ENCODE measurements at places on chromosomes 2 and 18. TPM values are rescaled to one million over a fixed set of nuclear protein-coding genes. Genes with fewer than 3 reads are reported as not detected.

The FOXI3 gene
- not detected for polyA plus RNA-seq

The C2orf42 gene
- 9.8 TPM for polyA plus RNA-seq

The METAP1D gene
- 9.0 TPM for polyA plus RNA-seq

The GPN1 gene
- polyA plus RNA-seq: 32.6 TPM

The ELOA2 gene
- polyA plus RNA-seq: not detected

The STK17B gene
- polyA plus RNA-seq: 5.0 TPM

DNA sequence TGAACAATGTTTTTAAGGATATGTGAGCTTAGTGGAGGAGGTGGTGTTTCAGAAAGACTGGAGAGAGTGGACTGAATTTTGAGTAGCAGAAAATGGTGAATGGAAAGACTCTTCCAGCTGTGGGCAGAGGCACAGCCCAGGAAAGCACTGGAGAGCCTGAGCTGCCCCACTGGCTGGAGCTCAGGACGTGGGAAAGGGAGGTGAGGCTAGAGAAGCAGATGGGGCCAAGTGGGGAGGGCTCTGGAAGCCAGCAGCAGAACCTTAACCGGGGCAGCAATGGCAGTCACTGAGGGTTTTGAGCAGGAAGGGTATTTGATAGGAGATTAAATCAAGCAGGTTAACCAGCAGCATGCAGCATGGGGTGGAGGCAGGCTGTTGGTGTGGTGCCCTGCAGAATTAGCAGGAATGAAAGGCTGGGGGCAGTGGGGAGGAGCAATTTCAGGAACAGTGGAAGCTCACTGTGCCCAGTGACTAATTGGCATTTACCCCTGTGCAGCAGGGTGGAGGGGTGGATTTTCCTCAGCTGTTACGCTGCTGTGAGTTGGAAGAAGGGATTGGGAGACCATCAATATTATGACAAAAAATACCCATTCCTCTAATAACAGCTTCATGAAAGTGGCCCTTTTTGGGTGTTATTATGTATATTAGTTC is 136.2 kb downstream of the CERS6 start:
- no peaks in the 10 kb centered on the region for H3K27me3 ChIP-seq
- no peak overlapping the region for H3K4me3 ChIP-seq
- no peak for DNase-seq
- no peak overlapping the region for H3K27ac ChIP-seq

DNA sequence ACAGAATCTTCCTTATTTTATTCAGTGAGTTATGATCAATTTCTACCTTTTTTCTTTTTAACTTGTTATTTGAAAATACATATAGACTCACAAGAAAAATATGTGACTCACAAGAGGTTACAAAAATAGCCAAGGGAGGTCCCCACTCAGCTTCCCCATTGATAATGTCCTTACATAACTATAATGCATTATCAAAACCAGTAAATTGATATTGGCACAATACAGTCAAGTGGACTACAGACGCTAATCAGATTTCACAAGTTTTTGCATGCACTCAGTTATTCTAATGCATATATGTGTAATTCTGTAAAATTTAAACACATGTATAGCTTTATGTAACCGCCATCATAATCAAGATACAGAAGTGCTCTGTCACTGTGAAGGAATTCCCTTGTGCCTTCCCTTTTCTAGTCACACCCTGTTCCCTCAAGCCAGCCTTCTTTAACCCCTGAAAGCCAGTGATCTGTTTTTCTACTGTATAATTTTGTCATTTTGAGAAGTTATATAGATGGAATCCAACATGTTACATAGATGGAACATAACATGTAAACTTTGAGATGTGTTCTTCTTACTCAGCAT is 118.4 kb downstream of the ALMS1 start:
- no peaks in the 10 kb centered on the region for H3K27me3 ChIP-seq
- H3K4me3 ChIP-seq: no peak overlapping the region
- no peak for DNase-seq
- H3K36me3 ChIP-seq: no peaks in the 10 kb centered on the region

GRCh38 chr2:5749347-5749746 is 57.2 kb downstream of the SOX11 start:
- H3K4me1 ChIP-seq: peaks cover 2% of the 10 kb centered on the region
- H3K27me3 ChIP-seq: no peaks in the 10 kb centered on the region
- no peak overlapping the region for H3K27ac ChIP-seq
- no peaks in the 10 kb centered on the region for H3K36me3 ChIP-seq
- peak; percentile 59 for DNase-seq
- no peak overlapping the region for H3K4me3 ChIP-seq

GRCh38 chr2:30765876-30766470 is 41.3 kb downstream of the CAPN13 start:
- peaks cover 11% of the 10 kb centered on the region for H3K27me3 ChIP-seq
- H3K27ac ChIP-seq: no peak overlapping the region
- H3K4me1 ChIP-seq: peaks cover 7% of the 10 kb centered on the region
- no peak overlapping the region for H3K4me3 ChIP-seq
- no peak for DNase-seq
- no peaks in the 10 kb centered on the region for H3K36me3 ChIP-seq

GRCh38 chr2:192416060-192416459 is 221.3 kb upstream of the TMEFF2 start:
- H3K27ac ChIP-seq: no peak overlapping the region
- peak; percentile 59 for DNase-seq
- no peaks in the 10 kb centered on the region for H3K36me3 ChIP-seq
- H3K4me1 ChIP-seq: no peaks in the 10 kb centered on the region
- no peak overlapping the region for H3K4me3 ChIP-seq
- H3K27me3 ChIP-seq: no peaks in the 10 kb centered on the region

- H3K27ac ChIP-seq: no peak overlapping the region
- peaks cover 10% of the 10 kb centered on the region for H3K4me1 ChIP-seq
- H3K27me3 ChIP-seq: no peaks in the 10 kb centered on the region
- no peak overlapping the region for H3K4me3 ChIP-seq
- H3K36me3 ChIP-seq: no peaks in the 10 kb centered on the region
Observed at GRCh38 chr2:172434821-172435605, 7.6 kb downstream of the ITGA6 start.

DNA sequence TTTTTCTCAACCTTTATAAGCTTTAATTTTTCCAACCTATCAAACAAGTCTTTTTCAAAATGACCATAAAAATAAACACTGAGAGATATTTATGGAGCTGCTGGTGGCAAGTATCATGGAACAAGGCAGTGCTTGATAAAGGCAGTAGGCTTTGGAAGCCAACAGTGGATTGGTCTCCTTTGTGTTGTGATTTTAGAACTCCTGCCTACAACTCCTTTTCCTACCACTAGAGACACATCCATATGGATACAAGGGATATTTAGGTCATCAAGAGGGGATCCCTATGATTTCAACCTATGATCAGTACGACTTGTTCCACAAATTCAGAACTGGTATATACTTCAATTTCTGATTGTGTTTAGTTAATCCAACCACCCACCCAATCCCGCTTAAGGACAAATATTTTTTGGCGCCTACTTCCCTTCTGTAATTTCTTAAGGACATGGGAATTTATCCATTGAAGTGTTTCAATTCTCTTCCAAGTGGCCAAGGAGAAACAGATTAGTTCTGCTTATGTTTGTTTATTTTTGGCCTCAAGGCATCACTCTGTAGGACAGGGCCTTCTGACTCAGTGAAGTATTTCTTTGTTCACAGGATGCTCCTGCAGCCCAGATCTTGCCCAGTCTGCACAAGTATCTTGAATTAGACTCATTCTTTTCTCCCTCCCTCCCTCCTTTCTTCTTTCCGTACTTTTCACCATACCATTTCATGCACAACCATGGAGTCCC is 2119.6 kb upstream of the PIK3C3 start:
- no peak overlapping the region for H3K27ac ChIP-seq
- no peaks in the 10 kb centered on the region for H3K27me3 ChIP-seq

DNA sequence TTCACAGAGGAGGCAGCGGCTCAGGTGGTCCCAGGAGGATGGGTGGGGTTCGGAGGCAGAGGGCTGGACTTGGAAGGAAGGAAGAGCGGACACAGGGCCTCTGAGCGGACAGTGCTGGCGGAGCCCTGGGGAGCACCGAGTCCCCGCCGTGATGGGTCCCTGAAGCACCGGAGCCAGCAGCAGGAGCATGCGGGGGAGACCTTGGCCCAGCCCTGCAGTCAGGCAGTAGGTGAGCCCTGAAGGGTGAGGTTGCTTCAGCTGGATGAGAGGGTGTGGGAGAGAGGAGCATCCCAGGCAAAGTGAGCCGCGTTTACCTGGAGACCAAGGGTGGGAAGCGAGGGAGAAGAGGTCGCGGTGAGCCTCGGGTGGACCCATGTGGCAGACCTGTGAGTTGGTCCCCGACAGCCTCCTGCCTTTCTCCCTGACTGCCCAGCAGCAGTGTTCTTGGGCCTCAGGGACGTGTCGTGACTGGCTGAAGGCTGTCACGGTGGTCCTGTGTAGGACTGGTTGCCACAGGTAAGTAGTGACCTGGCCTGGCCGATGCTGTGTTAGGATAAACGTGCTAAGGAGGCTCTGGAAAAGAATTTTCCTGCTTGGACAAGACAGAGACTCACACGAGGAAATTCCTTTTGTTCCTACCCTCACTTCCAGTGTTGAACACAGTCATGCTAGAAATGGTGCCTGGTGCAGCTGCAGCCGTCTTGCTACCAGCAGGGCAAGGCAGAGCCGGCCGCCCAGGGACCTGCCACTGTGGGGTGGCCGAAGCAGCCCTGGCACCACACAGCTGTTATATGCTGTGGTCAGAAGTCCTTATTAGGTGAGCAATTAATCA is 73.0 kb downstream of the RRM2 start:
- no peak for DNase-seq
- no peak overlapping the region for H3K4me3 ChIP-seq
- H3K27me3 ChIP-seq: no peaks in the 10 kb centered on the region

DNA sequence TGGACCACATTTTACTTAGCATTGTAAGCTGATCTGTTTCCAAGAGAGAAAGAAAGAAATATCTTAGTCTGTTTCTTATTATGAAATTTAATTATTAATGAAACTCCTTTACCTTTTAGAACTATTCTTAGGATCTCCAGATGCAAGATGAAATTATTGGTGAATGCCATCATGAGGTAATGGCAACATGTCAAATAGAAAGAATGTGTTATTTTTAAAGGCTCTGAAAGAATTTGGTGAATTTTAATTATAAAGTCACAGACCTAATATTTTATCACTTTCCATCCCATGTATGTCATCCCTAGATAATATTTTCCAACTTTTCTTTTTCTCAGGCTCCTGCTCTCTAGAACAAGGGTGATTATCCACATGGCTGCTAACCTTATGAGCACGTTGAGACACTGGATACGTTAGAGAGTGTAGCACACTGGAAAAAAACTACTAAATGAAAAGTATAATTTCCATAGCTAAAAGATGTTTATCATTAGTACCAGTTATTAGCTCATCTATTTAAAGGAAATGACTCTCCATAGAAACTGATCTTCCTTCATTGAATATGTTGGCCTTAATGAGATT is 95.2 kb upstream of the SCG2 start:
- no peak for DNase-seq
- H3K4me1 ChIP-seq: no peaks in the 10 kb centered on the region
- no peaks in the 10 kb centered on the region for H3K27me3 ChIP-seq
- no peak overlapping the region for H3K27ac ChIP-seq
- H3K4me3 ChIP-seq: no peak overlapping the region

GRCh38 chr2:118321432-118322105 is 233.3 kb downstream of the INSIG2 start:
- no peak overlapping the region for H3K27ac ChIP-seq
- H3K36me3 ChIP-seq: no peaks in the 10 kb centered on the region
- no peak for DNase-seq
- no peak overlapping the region for H3K4me3 ChIP-seq
- peaks cover 15% of the 10 kb centered on the region for H3K4me1 ChIP-seq

DNA sequence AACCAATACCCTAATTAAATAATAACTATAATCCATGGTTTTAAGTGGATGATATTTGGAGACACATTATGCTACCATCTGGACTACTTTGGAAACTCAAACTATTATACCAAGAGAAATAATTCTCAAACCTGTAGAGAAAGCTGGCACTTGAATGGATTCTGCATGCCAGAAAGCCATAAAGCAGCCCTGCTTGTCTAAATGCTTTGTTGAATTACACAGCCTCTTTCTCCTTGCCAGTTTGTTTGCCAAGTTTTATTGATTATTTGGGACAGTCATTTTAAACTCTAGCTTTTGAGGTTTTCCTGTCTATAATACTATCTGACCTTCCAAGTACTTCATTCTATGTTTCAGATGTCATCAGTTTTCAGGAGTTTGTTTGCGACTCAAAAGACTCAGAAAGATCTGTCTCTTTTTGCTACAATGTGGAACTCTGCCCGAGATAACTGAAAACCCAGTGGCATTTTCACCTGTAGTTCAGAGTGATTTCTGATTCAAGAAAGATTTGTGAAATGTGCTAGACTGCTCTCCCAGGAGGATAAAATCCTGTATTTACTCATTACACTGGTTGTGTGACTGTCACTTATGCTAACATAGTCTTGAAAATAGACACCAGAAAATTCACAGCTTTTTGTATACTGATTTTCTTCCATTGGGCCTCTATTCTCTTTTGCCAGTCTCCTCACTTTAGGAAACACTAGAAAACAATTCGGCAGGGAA is 29.2 kb upstream of the MBOAT2 start:
- no peaks in the 10 kb centered on the region for H3K27me3 ChIP-seq
- no peak overlapping the region for H3K4me3 ChIP-seq
- no peaks in the 10 kb centered on the region for H3K4me1 ChIP-seq
- H3K27ac ChIP-seq: no peak overlapping the region
